HS-5 (cell line): ENCODE measurements at places on chromosomes 7 and 10.

DNA sequence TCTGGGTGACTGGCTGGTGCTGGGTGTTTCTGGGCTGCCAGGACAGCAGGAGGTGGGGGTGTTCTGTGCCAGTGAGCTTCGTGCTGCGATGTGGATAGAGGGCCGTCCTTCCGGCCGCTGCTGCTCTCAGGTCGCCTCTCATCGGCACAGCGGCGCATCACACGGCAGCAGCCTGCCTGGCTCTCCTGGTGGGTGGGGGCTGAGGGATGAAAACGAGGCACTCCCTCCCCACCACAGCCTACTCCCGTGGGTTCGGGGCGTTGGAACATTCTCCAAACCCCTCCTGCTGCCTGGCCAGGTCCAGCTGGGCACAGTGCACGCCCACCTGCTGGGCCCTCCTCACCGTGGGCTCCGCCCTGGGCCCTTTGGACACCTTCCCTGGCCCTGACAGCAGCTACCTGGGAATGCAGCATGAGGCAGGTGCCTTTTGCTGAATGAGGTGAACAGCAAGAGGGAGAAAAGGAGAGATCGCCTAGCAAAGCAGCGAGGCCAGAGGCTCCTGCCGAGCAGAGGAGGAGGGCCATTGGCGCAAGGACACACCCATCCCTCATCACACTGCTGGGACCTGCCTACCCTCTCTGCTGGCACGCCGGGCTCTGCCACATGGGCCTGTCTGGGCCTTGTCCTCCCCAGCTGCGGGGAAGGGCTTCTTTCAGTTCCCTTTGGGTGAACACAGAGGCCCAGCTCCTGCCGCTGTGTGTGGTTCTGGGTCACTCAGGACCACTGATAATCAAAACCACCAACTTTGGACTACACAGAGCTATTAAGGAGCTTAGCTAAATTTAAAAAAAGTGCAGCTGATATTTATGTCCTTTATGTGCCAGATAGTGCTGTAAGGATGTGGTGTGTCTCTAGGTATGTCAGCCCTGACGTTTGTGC, 33.4 kb downstream of the INPP5A start:
- DNase-seq, result no peak

DNA sequence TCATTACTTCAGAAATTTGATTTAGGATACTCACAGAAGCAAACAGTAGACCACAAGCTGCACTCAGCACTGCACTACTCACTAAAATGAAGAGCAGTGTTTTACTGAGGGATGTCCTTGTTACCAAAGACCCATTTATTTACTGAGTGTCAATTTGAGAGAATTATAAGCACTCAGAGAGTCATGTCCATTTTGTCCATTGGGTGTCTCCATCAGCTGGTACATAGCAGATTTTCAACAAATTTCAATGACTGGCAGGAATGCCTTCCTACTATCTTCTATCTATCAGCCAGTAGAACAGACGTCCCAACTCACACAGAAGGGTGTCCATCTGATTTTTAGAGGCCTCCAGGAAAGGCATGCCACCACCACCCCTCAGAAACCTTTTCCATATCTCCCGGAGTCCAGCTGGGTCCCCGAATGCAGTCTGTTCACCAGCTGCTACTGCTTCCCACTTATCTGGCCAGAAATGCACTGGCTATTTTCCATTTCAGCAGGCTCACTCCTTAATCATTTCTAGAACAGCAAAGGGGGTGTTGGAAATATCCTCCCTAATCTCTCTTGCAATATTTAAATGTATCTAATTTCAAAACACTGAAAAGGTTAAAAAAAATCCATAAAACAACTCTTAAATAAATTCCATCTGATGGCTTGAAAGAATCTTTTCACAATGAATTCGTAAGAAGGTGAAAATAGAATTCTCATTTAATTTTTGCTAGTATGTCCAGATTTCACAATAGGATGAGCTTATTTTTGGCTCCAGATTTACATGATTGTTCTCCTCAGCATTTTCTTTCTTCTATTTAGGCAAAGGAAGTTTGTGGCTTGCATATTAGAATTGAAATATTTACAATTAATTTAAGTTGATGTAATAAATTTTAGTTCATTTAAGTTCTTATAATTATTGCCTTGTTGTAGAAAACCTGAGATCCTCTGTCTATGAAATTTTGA, 1164.0 kb upstream of the CELF2 start:
- no peak for DNase-seq

DNA sequence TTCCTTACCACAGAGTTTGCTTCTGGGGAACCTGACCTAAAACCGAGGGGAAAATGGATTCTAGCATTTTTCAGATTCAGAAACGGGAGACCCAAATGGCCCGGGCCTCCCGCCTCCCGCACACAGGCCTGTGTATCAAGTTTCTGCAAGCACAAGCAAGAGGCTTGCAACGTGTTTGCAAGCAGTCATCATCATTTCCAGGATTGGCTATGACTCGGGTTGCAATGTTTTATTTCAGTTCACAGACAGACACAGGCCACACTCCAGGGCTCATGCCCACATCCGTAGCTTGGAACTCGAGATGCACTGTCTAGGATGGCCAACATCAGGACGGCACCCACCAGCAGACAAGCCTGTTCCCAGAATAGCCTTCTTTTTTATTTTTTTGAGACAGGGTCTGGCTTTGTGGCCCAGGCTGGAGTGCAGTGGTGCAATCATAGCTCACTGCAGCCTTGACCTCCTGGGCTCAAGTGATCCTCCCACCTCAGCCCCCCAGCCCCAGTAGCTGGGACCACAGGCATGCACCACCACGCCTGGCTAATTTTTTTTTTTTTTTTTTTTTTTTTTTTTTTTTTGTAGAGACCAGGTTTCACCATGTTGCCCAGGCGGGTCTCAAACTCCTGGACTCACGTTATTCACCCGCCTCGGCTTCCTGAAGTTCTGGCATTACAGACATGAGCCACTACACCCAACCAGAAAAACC, 68.1 kb upstream of the FOXK1 start:
- DNase-seq, result no peak

DNA sequence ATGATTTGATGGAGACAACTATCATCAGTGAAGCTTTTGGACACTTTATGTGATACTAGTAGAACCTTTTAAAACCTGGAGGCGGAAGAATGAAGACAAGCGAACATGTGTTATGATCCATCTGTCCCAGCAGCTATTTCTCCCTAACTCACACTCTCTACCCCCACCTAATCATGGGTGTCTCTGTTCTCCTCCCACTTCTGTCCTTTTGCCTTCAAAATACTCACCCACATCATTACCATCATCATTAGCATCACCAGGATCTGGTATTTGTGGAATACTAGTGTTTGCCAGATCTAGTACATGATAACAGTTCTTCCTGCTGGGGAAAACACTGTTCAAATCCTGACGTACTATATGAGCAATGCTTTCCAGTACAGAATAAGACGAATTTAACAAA, 287.7 kb downstream of the DOCK4 start:
- DNase-seq, result no peak

- DNase-seq, result no peak
Measured at GRCh38 chr7:52962402-52963076, 72.9 kb upstream of the POM121L12 start.
